Cortex of kidney (tissue), 1 donor: ENCODE measurements at places on chromosomes 3 and 15.

DNA sequence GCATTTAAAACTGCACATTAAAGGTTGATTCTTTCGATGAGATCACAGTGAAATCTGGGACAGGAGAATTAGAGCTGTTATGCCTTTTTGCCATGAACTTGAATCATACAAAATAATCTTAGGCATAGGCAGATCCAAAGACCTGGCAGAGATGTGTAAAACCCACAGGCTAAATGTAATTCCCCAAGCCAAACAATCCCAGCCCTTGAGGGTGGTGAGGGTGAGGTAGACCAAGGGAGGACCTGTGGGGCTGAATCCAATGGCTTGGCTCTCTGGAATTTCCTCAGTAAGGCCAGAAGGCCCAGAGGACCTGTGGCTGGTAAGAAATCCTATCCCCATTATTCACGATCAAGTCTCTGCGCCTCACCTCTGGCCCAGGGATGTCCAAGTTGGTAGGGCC is 80.5 kb upstream of the MEX3B start:
- DNase-seq = no peak

DNA sequence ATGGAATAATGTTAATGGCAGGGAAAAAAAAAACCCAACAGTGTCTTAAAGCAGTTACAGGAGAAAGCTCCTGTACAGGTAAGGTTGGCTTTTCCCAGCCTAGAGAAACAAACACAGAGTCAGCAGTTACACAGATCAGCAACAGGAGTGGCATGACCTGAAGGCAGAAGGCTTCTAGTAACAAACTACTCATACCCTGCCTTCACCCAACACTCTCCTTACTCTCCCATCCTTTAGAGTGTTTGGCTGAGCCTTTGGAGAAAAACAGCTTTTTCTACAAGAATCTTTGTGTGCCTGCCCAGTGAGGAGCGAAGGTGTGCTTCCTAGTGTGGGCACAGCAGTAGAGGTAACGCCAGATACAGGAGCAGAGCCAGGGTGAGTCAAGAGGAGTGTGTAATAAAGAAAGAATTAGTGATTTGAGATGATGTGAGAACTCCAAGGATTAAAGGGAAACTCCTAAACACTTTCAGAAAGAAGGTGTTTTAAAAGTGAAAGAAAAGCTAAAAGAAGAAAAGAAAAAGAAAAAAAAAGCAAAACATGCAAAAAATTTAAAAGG is 152.7 kb downstream of the POLR2M start:
- no peak for DNase-seq

DNA sequence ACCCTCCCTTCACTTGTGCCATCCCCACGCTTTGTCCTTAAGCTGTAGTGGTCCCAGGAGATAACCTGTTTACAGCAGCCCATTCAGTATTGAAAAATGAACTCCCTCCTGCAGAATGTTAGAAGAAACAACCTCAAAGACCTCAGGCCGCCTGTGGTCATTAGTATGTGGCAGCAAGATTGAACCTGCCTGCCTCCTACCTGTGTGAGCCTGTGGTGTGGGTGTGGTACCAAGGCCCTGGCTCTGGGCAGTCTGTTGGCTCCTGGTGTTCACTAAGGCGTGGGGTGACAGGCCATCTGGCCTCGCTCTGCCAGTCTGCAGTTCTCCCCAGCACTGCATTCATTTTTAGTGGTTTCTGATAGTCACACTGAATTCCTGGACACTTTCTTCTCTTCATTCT is 21.0 kb downstream of the LSM3 start:
- DNase-seq = no peak

DNA sequence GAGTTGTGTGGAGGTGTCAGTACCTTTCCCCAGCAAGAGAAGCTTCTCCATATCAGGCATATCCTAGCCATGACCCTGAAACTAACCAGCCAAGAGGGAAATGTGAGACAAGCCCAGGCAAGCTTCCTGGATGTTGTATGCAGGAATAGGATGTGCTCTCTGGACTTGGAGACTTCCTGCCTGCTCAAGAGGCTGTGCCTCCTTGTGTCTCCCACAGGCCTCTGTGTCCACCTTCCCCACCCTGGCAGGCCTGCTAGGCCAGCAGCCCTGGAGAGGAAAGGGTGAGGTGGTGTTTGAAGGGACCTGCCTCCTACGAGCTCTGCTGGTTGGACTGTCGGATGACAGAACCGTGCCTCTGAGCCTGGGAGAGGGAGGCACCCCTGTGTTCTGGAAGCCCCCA is 2.1 kb upstream of the DYNLT2B start:
- DNase-seq = no peak

GRCh38 chr3:160448845-160449635 is 546 bp downstream of the TRIM59 start:
- no peak for DNase-seq

DNA sequence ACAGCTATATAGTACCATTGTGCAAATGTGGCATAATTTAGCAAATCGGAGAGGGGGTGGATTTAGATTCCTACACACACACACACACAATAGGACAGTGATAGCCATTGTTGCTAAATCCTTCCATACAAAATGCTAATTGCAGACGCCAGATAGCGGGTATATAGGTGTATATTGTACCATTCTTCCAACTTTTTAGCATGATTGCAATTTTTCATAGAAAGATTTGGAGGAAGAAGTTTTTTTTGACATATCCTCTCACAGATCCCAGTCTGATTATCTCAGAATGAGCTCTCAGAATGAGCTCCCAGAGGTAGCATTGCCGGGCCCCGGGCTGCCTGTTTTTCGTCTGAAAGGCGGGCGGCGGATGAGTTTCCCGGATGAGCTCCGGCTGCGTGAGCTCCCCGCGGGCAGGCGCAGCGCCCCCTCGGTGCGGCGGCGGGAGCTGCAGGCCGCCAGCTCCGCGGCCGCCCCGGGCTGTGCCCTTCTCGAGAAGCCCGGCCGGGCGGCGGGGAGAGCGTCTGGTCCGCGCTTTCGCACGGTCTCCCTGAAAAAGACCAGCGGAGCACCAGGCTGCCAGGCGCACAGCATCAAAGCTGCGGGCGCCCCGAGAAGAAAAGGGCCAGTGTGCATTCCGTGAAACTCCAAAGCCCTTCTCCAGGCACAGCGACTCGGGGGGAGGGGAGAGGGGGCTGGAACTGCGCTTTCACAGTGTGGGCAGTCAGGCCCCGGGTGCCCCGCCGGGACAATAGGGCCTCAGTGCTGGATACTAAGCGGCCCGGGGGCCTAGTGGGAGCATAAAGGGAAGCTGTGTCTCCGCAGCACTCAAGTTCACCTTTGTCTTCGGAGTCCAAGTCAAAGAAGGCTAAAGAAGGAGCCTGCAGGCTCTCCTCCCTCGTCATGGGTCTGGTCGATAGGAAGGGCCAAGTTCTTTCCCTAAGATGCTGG is 12.0 kb upstream of the SHC4 start:
- DNase-seq = no peak

GRCh38 chr3:183350164-183350563 is 78.3 kb downstream of the MCF2L2 start:
- DNase-seq = no peak

DNA sequence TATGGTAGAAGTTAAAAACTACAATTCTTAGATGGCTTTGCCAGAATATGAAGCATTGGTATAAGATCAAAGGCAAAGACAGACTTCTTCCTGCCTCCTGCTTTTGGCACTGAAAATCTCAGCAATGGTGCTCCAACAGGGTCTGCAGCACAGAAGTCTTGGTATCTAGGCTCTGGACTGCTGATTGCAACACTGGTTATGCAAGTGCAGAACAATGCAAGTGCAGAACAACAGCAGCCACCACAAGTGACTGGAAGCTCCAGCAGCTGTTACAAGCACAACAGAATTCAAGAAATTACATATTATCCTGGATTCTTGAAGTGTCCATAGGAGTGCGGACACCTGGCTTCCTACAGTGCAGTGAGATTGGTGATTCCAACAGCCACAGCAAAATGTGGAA is 33.7 kb downstream of the ZBTB20 start:
- no peak for DNase-seq

DNA sequence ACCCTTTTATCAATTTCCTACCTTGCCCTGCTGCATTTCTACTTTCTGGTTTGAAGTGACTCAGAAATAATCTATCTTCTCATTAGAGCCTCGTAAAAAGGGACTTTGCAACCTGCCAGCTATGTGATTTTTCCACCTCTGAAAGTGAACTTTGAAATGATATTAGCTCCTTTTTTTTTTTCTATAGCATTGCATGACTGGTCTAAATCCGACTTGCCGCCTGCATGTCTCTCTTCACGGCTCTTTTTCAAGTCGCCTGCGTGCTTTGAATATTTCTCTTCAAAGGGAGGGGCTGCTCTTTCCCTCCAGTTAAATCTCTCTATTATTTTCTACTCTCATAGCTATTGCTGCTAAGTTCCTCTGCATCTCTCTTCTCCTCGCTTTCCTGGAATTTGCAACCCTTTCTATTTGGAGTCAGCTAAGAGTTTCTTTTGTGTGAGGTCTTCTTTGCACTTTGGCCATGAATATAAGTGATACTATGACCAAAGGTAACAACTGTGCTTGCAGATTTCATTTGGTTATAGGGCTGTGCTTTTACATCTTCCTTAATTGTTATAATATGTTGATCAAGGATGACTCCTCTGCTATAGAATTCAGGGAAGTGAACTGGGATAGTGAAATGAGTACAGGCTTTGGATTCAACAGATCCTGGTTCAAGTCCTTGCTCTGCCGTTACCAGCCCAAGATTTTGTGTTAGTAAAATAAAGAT is 541.1 kb downstream of the AGBL1 start:
- DNase-seq = no peak

DNA sequence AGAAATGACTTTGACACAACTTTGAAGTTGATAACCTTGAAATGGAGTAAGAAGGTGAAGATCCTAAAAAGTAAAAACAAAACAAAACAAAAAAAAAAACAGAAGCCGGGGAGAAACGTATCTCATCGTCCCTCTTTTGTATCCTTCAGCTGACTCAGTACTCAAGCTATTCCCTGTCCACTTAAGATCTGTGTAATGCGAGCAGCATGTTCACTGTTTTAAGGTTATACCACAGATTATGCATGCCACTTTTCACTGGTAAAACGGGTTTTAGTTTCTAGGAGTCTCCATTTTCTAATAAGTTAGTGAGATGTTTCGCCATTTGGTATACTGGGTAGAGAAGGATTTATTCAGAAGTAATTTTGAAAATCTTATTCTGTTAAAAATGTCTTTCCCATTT is 324.3 kb downstream of the FEZF2 start:
- no peak for DNase-seq

DNA sequence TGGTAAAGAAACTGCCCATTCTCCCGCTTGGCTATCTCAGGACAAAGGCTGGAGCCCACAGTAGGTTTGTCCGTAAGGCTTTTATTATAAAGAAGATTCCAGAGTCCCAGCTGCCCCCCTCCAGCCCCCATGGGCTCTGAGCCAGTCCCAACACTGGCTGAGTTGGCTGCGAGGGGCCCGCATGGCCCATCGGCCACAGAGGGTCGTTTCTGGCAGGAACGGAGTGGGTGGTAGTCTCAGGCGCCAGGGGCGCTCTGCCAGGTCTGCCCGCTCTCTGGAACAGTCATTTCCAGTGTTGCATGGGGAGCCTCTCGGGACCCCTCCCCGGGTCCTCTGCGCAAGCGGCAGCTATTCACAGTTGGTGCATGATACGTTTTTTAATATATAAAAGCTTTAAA is 12.2 kb downstream of the H1-8 start:
- no peak for DNase-seq

GRCh38 chr3:17801131-17801530 is 58.7 kb upstream of the TBC1D5 start:
- DNase-seq = no peak

DNA sequence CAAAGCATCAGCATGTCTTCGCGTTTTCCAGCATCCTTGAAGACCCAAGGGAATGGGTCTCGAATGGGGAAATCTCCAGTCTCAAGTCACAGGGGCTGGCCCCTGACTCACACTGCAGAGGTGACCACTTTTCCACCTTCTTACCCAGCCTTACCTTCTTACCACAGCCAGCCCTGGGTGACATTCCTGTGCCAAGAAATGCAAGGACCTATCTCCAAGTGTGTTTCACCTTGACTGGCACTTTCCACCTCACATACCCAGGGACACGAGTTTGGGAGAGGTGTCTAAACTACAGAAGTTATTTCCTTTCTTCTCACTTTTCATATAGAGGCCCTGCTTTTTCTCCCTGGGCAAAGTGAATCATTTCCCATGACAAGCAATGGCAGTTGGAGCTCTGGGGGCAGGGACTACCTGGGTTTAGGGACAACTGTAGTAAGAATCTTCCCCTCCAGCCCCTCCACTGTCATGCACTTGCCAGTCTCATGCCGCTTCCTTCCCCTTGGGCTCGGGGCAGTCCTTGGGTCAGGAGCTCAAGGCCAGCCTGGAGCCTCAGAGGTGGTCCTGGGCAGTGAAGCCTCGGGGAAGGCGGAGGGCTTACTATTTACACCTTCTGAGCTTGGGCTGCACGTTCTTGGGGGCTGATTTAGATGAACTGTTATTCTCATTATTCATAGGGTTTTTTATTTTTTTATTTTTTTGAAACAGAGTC is 16.8 kb downstream of the PAQR5 start:
- no peak for DNase-seq

GRCh38 chr3:143119974-143120715 is 574 bp downstream of the CHST2 start:
- DNase-seq = no peak

DNA sequence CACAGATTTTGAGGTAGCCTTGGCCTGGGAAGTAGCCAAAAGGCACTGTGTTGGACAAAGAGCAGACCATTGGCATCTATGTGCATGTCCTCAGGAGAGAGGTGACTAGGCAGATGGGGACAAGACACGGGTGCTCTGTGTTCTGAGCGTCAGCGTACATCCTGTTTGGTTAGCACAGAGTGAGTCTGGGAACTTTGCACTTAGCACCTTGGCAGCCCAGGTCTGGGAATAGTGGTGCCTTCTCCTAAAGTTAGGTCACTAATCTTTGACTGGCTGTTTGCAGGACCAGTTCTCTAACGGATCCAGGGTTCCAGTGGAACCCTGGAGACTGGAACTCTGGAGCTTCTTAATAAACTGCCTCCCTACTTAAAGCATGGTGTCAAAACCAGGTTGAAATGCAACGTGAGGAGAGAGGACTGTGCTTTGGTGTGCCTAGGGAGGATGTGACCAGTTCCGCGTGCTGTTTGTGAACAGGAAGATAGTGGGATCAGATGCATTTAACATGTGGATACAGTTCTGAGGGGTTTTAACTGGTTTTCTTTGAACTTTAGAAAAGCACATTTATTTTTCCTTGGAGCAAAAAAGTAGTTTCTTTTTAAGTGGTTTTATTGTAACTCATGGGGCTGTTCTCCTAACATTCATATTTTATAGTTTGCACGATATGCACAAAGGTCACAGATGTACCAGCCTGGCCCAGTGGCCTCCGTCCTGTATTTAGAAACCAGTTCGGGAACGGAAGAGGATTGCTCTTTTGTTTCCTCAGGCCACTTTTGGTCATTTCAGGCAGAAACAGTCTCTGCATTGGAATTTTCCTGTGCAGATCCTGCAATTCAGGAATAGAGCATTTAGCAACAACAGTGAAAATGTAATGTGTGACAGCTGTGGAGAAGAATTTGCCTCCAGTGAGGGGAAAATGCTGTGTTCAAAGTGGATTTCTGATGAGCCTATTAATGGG is 48.8 kb downstream of the ABHD2 start:
- DNase-seq = no peak

GRCh38 chr3:3082234-3082924 is 27.8 kb downstream of the IL5RA start:
- DNase-seq = no peak
